ENCODE measurements at places on chromosomes 13 and 19.

DNA sequence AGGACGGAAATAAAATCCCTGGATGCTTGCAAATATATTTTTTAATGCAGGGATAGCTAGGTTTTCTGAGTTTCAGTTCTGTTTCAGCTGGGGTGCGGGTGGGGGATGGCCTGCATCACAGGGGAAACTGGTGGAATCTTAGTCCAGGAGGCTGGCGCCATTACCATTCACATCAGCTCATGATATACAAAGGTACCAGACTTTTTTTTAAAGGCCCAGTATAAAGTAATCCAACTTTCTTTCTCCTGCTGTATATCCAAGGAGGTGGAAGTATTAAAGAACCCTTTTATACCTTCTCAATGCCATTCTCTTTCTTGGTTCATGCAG lies 343.8 kb downstream of the KCNRG start:
- no peak for DNase-seq

DNA sequence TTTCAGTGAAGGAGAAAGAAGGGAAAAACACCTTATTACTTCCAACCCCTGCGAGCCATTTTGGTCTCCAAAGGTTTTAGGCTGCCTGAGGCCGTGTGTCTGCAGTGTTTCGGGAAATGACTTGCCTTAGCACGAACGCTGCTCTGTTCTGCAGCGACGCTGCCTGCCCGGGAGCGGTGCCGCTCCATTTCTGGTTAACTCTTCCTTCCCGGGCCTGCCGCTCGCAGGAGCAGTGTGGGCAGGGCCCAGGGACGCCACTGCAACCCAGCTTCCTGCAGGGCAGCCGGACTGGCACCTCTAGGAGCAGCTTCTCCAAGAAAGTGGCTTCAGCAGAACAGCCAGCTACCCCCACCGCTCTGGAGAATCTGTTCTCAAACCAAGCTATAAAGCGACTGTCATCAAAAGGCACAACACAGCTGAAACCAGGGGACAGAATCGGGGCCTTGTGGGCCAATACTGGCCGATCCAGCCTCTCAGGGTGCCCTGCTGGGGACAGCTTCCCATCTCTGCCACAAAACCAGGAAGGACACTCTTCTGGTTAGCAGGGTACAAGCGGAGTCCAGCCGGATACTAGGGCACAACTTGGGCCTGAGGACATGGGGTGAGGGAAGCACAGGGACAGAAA lies 72.2 kb downstream of the KCTD15 start:
- DNase-seq = peak; percentile 30

GRCh38 chr19:42022616-42023015 lies 28.6 kb upstream of the ATP1A3 start:
- no peak for DNase-seq

DNA sequence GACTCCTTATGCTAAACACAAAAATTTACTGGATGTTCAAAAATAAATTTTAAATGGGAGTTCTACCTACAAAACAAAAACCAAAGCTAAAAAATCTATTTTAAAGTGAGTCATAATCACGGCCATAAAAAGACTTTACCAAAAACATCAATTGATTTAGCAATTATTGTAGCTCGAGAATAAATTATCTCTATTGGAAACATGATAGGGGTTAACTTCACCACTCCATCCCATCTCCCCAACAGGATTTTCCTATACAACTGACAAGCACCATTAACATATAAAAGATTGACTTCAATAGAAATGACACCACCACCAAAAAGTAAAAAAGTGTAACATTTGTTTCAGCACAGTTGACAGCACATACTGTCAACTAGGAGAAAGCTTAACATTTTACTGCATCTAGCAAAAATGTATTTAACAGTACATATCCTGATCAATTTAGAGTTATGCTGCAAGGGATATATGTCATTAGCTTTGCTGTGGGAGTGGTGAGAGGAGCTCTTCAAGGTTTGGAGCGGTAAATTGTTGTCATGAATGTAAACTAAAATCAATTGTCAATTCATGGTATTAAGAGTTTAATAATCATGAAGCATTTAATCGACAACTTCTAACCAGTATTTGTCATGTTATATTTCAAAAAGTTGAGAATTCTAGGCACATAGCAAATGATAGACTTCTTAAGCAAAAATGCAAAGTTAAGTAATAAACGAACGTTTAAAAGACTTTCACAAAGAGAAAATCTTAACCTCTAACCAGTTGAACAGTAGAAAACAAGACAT lies 3.8 kb downstream of the UBL3 start:
- no peak for DNase-seq

- DNase-seq = no peak
These were observed 26.8 kb downstream of the EXOC3L2 start for GRCh38 chr19:45218426-45218825.

DNA sequence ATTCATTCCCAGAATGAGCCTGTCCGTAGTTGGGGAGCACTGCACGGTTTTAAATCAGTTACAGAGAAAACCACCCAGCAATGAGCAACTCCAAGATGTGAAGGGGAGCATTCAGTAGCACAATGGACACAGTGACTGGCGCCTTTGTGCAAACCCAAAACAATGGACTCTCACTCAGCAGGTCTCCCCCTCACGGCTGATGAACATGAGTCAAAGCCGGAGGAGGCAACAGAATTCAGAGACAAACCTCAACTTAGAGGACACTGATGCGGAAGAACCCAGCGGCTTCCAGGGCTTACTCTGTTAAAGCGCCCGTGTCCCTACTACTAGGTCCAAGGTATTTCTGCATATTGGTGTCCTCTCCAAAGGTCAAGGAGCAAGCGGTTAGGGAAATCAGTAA lies 17.7 kb downstream of the PLEKHF1 start:
- no peak for DNase-seq

GRCh38 chr13:101331731-101332130 lies 84.6 kb downstream of the NALCN start:
- DNase-seq = no peak

DNA sequence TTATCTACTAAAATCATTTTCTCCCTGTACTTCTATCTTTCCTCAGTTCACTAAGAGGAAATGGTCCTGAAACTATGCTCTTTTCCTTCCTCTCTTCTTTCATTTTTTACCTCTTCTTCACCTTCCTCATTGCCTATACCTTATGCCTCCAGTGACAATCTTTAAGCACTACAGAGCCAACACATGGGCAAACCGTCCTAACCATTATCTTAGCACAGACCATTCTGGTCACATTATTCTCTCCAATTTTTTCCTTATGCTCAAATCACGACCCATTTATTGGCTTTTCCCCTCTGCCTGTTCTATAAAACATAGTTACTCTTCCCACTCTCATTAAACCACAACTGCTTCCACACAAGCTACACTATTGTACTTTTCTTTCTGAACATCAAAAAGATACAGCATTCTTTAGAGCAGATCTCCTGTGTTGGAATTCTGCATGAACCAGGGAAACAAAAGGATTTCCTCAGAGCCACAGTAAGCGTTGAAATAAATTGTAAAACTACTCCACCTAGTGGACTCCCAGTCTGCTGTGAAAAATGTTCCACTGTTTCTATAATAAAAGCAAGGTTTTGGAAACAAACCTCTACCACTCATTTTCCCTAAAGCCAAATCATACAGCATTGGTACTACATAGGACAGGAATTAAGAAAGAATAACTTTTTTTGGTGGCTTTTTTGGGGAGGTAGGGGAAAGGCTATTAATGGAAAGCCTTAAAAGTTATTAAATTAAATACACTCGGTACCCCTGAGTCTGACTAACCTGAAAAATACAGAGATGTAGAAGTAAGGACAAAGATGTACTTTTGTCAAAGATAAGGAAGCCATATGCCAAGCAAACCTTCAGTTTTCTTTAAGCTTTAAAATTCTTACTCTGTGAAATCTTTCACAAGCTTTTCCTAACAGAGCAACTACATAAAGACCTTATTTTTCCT lies 19.5 kb downstream of the NUFIP1 start:
- peak; percentile 40 for DNase-seq

- no peak for DNase-seq
These were observed 184.6 kb upstream of the NBEA start for GRCh38 chr13:34757441-34757840.

GRCh38 chr13:114339857-114340534 lies 25.7 kb downstream of the CHAMP1 start:
- no peak for DNase-seq

DNA sequence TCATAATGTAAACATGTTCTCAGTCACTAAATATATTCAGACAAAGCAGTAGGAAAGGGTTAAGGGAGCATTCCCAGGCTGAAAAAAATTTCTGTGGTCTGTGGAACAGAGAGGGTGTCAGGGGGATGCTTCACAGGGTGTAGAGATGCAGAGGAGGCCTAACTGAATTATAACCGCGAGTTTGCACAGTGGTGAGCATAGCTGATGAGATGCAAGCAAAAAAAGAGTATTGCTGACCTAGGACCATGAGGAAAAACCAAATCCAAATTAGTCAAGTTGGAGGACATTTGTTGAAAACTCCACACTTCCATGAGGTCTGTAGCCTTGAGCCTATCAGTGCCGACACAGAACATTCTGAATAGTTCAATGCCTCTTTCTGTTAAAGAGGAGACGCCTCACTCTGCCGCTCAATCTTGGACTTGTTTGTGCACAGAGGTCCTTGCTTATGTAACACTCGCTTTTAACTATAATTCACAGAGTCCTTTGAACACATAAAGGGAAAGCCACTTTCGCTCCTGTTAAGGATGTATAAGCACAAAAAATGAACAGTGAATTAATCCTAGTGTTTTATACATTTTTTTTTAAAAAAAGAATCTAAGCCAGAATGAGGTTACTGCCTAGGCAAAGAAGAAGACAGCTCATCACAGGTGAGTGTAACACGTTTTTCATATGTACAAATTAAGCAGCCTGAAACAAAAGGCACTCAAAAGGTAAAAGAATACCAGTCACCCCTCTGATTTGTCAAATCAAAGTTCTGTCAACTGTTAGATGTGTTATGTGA lies 25.8 kb upstream of the INTS6 start:
- DNase-seq = no peak

DNA sequence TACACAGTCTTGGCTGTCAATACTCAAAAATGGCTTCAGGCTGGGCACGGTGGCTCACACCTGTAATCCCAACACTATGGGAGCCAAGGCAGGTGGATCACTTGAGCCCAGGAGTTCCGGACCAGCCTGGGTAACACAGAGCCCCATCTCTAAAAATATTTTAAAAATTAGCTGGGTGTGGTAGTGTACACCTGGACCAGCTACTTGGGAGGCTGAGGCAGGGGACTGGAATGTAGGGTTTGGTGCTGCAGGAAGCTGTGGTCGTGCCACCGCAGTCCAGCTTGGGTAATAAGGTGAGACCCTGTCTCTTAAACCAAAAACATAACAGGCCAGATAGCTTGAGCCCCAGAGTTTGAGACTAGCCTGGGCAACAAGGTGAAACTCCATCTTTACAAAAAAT lies 6.7 kb upstream of the CHERP start:
- DNase-seq = no peak

GRCh38 chr19:33174186-33174585 lies 19.9 kb upstream of the LRP3 start:
- DNase-seq = no peak

- DNase-seq = no peak
These were observed 30.7 kb upstream of the C13orf46 start for GRCh38 chr13:114004420-114005205.

GRCh38 chr13:47188802-47189201 lies 291.9 kb upstream of the HTR2A start:
- DNase-seq = no peak

DNA sequence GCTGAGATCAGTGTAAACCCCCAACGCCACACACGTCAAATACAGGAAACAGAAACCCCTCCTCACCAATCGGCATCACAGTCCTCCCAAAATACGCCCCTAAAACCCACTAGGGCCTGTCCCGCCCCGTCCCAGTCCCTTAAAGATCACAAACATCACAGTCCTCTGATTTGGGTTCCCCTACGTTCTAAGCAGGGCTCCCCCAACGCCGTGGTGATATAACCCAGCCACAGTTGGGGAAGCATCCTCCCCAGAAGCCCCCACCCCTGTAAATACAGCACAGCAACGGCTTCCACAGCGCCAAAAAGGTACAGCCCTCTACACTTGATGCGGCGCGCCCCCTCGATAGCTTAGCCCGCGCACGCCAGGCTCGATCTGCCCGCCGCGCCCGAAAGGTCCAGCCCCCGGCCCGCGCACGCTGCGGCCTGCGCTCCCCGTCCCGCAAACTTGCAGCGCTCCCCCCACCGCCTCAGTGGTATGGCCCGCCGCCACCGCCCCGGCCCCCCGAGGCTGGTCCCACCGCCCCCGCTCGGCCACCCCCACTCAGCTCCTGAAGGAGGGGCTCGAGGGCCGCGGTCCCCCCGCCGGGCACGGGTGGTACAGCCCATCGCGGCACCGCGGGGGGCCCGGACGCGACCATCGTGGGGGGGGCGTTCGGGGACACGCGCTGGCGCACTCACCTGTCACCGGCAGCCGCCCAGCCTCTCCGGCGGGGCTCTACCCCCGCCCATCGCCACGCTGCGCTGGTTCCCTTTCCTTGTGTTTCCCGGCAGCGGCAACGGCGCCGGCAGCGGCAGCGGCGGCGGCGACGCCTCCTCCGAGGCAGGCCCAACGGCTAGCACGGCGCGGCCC lies at the start of gene AKT2:
AKT2 (minus strand) TSS at position 845 of the 852 bp plus-strand sequence. CDS start 20,078 bp downstream, outside the sequence.
- DNase-seq = peak; percentile 82

- no peak for DNase-seq
These were observed 75.2 kb upstream of the MRI1 start for GRCh38 chr19:13689085-13689484.

GRCh38 chr19:18346091-18346490 lies 5.7 kb downstream of the PGPEP1 start:
- DNase-seq = no peak

DNA sequence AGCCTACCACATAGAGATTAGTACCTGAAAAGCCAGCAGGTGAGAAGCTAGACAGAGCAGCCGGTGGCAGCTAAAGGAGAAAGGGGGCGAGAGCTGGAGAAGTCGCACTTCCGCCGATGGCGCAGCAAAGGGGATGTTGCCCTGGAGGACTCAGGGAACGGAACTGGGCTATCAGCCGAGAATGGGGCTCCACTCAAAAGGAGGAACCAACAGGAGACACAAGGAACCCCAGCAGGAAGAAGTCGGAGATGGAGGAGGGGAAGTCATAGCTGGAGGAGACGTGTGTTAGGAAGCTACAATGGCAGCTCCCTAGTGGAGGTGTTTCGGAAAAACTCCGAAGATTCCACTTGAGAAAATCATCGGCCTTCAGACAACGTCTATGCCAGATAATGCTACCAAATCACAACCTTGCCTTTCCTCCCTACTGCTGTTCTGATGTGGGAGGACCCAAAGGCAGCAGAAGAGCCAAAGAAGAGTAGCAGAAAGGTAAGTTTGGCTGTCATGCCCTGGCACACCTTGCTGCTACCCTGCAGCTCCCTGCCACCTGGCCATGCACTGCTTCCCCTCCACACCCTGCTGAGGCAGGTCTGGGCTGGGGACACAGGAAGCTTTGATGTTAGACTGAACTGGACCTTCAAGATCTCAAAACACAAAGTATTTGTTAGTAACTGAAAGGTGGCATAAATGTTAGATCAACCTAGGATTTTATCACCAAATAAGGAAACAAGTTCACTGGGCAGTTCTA lies 127.9 kb downstream of the DLEU7 start:
- no peak for DNase-seq
